ENCODE measurements at places on chromosomes 2 and 18. TPM values are rescaled to one million over a fixed set of nuclear protein-coding genes. Genes with fewer than 3 reads are reported as not detected.

The BAZ2B gene
- total RNA-seq = 46.9 TPM

The NAT8 gene
- total RNA-seq = not detected

The DNER gene
- 0.55 TPM for total RNA-seq

The STAMBP gene
- 23.0 TPM for total RNA-seq

The CLASP1 gene
- total RNA-seq = 36.2 TPM

The UGT1A5 gene
- not detected for total RNA-seq

The MAL gene
- total RNA-seq = not detected

The TMEM198 gene
- 0.77 TPM for total RNA-seq

The PROC gene
- total RNA-seq = not detected

The POLR1A gene
- 17.2 TPM for total RNA-seq

The LCT gene
- total RNA-seq = under 0.01 TPM

The CPLX4 gene
- not detected for total RNA-seq

The CDK15 gene
- total RNA-seq = 3.1 TPM

All from uterine smooth muscle cell (primary cell).